Caudate nucleus (tissue), 63 donors: ENCODE measurements at places on chromosomes 3 and 15.

DNA sequence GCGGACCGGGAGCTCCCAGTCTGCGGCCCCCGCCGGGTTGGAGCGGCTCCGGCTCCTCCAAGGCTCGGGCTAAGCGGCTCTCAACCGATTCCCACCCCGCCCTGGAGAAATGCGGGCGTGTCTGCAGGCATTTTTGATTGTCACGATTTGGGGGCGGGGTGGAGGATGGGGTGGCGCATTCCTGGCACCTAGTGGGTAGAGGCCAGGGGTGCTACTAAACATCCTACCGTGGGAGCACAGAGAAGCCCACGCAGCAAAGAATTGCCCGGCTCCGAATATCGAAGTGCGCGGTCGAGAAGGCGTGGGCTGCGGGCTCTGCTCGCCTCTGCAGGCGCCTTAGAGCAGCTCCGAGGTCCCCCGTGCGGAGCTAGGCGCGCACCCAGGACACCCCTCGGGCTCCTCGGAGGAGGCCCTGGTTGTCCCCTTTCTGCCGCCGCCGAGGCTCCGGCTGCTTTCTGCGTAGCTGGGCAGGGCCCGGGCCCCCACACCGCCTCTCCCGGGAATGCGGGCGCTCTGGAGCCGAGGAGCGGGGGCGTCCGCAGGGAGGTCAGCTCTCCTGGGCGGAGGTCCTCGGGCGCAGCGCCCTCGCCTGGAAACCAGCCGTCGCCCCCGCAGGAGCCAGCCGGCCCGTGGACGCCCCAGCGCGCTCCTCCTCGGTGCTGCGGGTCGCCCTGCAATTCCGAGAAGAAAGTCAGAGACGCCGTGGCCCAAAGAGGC, 16.5 kb upstream of the LAMP3 start:
- DNase-seq = peak; percentile 34

DNA sequence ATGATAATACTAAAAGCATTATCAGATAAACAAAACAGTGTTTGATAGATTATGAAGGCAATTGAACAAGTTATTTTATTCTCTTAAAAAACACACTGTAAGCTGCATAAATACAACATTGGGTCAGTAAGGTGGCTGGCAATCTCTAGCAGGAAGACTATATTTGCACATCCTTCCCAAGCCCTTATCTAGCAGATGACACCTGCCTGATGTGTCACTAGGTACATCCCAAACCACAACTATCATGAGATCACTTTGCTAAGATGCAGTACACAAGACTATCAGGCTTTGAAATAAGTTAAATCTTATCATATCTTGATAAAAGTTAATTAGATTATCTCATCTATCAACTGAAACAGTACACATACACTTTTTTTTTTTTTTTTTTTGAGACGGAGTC, 417.4 kb downstream of the MECOM start:
- DNase-seq = no peak

DNA sequence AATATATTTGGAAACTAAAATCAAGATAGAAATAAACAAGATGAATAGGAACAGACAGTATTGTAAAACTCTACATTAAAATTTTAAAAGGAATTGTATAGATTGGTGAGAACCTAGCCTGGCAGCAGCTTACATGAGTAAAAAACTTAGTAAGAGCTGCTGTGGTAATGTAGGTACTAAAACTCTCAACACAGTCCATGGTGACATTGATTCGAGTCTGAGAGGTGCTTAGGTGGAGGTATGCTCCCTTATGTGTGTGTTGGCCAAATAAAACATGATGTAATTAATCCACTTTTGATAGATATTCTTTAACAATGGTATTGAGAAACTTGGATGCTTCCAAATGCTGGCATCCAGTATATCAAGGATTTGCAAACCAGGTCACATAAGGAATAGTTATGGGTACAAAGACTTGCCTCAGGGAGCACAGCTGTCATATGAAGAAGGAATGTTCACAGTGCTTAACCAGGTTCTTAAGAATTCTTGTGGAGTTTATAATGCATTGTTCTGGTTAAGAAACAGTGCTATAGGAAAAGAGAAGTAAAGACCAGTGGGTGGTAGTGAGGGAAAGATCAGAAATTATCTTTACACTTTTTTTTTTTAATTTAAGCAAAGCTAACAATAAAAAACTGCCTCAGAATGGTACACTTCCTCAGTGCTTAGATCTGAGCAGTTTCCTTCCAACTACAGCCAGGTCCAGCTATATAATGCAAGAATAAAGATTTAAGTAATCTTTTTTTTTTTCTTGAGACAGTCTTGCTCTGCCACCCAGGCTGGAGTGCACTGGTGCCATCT, 24.6 kb upstream of the IL20RB start:
- no peak for DNase-seq

- DNase-seq = no peak
These were observed 32.2 kb downstream of the RPLP1 start for GRCh38 chr15:69484837-69485236.

DNA sequence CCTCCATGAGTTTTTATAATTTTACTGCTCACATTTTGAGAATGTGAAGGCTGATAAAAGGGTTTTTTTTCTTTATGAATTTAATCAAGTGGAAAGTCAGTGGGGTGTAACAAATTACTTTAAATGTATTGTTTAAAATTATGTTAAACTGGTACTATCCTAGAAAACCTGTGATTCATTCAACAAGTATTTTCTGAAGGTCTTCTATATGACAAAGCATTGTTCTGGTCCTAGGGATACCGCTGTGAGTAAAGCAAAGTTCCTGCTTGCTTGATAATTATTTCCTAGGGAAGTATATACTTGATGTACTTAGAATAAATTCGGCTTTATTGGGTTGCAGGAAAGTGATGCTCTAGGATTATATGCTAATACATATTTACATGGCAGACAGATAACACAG, 152.8 kb upstream of the GOLGA6L4 start:
- DNase-seq = no peak

- DNase-seq = no peak
These were observed 2.1 kb downstream of the RHOV start for GRCh38 chr15:40871749-40872617.

GRCh38 chr3:149611149-149611548, 46.7 kb downstream of the WWTR1 start:
- DNase-seq = no peak

DNA sequence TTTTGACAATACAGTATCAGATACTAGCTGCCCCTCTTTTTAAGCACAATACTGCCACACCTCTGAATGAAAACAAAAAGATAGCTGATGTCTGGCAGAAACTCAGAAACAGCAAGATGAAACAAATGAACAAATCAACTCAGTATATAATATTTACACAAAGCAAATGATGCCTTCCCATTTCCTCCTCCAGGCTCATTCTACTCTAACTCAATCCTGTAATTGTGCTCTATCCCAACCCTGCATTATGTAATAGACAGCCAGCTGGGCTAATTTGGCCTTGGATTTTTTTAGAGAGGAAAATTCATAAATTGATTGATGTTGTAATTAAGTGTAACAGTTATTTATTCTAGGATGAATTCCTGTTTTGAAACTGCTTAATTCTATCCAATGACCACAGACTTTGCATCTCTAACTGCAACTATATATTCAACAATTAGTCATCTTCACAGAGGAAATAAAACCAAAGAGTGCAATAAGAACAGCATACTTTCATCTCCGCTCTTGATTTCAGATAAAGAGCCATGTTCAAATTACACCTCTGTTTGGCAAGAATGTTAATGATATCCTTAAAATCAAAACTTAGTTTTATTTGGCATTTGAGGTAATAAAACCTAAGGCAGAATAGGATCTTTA, 6.1 kb downstream of the ATG3 start:
- DNase-seq = no peak

- no peak for DNase-seq
These were observed 19.6 kb upstream of the OR5K4 start for GRCh38 chr3:98333989-98334606.

GRCh38 chr15:52651868-52652267, 27.3 kb downstream of the ATOSA start:
- DNase-seq = peak; percentile 30

GRCh38 chr3:171044835-171045793, 18.6 kb upstream of the SLC2A2 start:
- DNase-seq = no peak

DNA sequence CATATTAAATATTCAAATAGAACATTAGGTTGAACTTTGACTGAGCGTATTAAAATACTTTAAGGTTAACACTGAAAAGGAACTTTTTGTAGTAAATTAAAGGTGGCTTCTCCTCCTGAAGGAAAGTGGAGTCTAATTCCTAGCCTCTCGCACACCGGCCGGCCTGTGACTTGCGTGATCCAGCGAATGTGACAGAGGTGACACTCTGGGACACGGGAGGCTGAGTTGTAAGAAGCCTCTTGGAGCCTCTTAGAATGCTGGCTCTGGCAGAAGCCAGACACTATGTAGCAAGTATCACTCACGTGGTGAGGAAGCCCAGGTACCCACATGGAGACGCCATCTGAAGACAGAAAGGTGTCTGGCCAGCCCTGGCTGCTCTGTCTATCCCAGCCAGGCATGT, 64.9 kb upstream of the NSMCE3 start:
- DNase-seq = no peak
